Activated naive CD4-positive, alpha-beta T cell (primary cell): ENCODE measurements at places on chromosomes 11 and 22.

DNA sequence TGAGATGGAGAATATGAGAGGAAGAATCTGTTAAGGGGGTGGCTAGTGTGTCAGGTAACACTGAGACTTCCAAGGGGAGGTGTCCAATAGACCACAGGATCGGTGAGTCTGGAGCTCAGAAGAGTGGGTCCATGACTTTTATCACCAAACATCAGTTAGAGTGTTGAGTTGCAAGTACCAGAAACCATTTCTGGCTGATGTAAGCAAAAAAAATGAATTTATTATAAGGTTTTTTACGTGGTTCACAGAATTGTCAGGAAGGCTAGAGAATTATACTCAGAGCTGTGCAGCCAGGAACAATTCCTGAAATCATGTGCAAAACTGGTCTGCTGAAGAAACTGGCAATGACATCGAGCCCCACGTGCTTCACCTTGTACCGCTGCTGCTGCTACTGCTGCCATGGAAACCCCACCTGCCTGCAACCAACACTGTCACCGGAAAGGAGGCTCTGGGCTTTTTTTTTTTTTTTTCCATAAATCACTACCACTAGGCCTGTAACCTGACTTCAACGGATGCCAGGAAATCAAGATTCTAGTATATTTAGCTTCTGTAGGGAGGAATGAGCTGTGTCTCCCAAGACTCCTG, 16.6 kb upstream of the STK33 start:
- no peak for DNase-seq

- no peak for DNase-seq
Observed at GRCh38 chr11:63682066-63683021, 1.0 kb downstream of the RTN3 start.

- no peak for DNase-seq
Observed at GRCh38 chr11:19060629-19061028, at the start of gene MRGPRX2. Gene MRGPRX2, minus strand, starts transcription at chr11:19060717. Its CDS starts 4,315 bp downstream, at chr11:19056402.

GRCh38 chr11:121634889-121635288, 182.1 kb upstream of the SORL1-AS1 start:
- DNase-seq: no peak

DNA sequence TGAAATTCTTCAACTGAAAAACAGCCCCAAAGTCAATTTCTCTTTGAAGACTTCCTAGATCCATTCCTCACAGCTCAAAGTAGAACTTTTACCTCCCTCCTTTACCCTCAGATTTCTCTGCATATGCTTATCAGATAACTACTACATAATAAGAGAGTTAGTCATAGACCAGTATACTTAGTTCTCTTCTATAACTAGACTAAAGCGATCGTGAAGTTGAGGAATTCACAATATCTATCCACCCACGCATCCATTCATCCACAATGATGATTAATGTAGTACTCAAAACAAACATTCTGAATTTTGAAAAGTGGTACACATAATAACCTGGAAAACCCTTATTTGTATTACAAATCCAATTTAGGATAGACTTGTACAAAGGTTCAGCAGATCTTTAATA, 800.9 kb upstream of the TENM4 start:
- DNase-seq: no peak

DNA sequence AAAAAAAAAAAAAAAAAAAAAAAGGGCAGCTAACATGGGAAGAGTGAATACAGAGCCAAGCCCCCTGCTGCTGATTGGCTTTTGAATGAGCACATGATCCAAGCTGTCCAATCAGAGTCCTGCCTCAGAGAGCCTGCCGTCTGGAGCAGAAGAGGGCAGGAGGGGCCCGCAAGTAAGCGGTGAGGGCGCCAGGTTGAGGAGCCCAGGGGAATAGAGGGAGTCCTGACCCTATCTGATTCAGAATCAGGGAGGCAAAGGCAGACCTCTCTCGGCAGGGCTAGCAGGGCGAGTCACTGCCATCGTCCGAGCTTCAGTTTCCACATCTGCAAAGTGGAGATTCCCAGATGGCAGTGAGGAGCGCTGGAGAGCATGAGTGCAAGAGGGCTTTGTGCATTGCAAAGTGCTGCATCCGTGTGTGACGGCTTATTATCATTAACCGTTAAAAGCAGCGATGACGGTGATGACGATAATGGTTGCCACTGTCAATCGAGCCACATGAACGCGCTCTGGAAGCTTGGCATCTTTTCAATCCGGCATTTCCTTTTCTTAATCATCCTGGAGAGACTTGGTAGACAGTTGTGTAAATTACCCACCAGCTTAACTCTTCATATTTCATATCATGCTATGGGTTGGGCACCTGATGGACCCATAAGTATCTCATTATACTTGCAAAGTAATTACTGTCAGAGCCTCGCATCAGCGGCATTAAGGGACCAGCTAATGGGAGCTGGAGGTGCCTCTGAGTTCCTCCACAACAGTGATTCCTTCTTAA, 68.6 kb upstream of the ATXN10 start:
- no peak for DNase-seq

DNA sequence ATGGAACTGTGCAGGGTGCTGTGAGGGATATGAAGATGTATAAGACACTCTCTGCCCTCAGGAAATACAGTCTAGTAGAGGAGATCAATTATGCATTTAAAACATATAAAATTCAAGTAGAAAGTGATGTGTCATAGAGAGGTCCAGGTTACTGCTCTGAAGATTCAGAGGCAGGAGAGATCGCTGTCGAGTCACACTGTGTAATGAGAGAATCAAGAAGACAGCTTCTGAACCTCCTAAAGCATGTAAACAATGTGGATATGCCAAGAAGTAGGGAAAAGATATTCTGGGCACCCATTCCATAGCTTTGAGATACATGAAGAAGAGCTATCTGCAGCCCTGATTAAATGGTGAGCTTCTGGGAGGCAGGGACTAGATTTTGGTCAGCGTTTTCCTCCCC, 16.7 kb downstream of the SSH3 start:
- no peak for DNase-seq

- DNase-seq: no peak
Observed at GRCh38 chr11:123250892-123251656, 56.0 kb upstream of the CLMP start.

GRCh38 chr11:33323421-33323820, 66.2 kb downstream of the HIPK3 start:
- DNase-seq: no peak

DNA sequence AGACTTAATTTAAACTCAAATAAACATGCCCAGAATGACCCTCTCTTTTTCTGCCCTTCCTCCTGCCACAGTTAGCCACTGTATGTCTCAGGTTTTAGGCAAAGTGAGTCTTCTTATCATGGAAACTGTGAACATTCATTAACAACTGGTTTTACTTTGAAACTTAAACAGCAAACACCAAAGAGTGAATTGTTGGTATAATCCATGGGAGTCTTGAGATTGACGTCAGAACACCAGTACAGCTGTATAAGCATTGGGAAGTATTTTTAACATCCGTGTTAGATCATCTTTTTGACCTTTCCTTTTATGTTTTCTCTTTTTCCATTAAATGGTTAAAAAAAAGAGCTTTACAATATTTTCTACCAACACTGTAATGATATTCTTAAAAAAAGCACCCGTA, 38.9 kb downstream of the ARHGEF12 start:
- no peak for DNase-seq

- no peak for DNase-seq
Observed at GRCh38 chr11:2256951-2257700, 13.3 kb downstream of the ASCL2 start.

- no peak for DNase-seq
Observed at GRCh38 chr11:106961048-106961447, 57.2 kb downstream of the GUCY1A2 start.

DNA sequence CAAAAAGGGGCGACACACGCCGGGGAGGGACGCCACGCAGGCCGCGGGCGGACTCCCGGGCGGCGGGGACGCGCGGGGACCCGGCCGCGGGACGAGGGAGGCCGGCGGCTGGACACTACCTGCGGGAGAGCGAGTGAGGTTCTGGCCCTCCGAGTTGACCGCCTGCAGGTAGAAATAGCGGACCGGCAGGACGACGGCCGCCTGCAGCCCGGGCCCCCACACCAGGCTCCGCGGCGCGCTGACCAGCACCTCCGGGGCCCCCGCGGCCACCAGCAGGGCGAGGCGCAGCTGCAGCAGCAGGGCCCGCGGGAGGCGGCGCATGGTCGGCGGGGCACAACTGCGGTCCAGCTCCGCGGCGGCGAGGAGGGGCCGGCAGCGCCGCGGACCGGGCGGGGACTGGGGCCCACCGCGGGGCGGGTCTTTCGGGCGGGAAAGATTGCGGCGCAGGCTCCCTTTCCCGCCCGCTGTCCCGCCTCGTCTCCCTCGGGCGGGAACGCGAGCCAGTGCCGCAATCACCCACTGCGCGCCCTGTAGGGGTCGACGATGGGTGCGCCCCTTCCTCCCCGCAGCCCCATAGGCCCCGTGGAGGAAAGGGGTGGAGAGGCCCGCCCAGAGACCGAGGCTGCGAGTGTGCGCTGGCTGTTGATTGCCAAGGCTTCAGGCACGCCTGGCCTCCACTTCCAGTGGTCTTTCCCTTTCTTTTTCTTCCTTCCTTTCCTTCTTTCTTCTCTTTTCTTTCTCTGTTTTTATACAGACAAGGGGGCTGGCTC, at the start of gene POGLUT3:
Gene POGLUT3, minus strand, starts transcription at position 339 of the 770 bp plus-strand sequence. Its CDS starts 18 bp downstream, at position 321.
- DNase-seq: peak; percentile 10

DNA sequence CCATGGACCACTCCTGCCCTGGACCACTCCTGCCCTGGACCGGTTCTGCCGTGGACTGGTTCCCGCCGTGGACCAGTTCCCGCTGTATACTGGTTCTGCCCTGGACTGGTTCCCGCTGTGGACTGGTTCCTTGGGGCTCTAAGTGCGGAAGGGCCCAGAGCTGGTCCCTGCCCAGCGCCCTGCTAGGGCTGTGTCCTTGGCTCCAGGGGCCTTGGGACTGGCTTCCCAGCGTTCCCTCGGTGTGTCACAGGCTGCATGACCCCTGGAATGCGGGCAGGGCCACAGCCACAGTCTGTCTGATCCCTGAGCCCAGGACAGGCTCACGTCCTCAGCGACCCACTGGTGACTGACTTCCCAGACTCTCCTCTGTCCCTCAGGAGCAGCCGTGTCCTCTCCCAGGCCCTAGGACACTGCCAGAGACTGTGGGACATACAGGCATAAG, 412.2 kb downstream of the TBC1D22A start:
- no peak for DNase-seq

DNA sequence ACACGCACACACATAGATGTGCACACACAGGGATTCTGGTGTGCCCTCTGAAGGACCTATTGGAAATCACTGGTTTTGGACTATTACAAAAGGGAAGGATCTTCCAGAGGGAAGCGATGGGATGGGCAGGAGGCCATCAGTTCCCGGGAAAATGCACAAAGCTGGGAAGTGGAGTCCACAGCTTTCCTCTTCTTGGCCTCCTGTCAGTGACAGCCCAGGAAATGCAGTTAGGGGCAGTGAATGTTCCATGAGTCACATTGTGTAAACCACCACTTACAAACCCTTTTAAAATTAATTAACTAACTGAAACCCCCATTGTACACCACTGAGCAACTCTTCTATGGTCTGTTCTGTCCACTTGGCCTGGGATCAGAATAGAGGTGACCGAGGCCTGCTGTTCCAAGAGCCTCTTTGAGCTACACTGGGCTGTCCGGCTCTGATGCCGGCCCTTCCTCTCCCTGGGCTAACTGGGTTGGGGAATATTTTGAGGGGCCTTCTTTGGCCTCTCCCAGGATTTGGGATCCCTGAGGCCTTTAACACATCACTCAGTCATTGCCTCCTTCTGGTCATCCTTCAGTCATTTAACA, 137.7 kb downstream of the FEZ1 start:
- no peak for DNase-seq

DNA sequence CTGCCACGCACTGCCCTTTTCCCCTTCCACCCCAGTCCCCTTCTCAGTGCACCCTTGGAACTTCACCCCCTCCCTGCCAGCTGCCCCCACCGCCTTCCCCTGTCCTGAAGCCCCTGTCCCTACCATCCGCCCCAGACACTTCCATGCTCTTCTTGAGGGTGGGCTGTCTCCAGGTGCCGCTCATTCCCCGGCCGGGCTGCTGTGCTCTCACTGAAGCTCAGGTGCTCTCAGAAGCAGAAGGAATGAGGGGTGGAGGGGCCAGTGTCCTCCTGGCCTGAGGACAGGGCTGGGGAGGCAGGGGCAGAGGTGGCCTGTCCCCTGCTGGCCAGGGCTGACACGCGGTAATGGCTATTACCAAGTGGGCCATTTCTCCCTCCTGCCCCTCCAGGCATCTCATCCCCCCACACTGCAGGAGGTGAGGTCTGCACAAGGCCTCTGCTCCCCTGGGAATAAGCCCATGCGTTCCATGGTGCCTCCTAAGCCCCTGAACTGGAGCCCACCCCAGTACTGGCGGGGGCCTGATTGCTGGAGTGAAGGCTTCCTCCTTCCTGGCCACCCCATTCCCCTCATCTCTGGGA, 6.6 kb upstream of the BID start:
- DNase-seq: no peak

DNA sequence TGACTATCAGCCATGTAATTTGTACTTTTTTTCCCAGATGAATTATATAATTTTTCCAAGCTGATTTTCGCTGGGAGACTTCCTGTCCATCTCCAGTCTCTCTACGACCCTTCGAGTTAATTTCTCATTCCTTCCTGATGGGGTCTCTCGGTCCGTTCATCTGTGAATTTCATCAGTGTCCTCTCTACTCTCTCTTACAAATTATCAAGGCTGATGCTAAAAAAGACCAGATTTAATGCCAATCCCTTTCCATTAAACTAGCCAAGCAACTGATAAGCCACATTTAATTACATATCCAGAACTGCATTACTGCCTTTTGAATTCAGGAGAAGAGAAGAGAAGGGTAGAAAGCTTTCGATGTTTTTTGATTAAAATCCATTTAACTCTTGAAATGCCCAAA, 25.8 kb downstream of the VSIG10L2 start:
- no peak for DNase-seq

GRCh38 chr22:20170170-20170569, 19.3 kb upstream of the CCDC188 start:
- DNase-seq: no peak

GRCh38 chr22:36303874-36304273, 50.9 kb downstream of the APOL1 start:
- DNase-seq: no peak

- DNase-seq: peak; percentile 25
Observed at GRCh38 chr22:41862160-41862529, 29.2 kb downstream of the SREBF2 start.

DNA sequence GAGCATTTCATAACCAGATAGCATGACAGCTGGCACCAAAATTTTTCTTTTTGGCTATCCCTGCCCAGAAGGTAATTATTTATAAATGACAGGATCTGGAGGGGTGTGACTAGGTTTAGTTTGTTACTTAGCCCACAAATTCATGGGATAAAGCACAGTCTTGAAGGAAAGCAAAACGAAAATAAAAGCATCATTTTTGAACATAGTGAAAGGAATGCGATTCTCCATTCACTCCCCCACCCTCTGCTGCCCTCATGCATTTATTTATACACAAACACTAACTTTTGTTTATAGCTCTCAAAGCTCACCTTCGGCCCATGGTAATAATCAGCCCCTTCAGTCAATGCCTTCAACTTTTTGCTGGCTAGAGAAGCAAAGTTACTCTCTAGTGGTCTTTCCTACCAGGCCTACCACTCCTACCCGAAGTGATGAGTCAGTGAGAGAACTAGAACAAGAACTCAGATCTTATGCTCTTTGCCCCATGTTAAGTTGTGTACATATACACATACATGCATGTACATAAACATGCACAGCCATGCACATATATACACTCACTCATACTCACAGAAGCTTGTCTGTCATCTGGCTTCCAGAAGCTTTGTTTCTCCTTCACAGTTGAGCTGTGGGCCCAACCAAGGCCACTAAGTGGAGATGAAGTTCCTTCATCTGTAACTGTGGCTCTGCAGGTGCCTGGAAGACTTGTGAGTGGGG, 22.6 kb downstream of the CALCA start:
- DNase-seq: no peak

GRCh38 chr11:99142237-99142636, 121.5 kb downstream of the CNTN5 start:
- DNase-seq: no peak

- DNase-seq: no peak
Observed at GRCh38 chr11:67492801-67493547, 10.1 kb downstream of the AIP start.
